HFF-Myc (cell line): ENCODE measurements at places on chromosomes 12 and 14.

DNA sequence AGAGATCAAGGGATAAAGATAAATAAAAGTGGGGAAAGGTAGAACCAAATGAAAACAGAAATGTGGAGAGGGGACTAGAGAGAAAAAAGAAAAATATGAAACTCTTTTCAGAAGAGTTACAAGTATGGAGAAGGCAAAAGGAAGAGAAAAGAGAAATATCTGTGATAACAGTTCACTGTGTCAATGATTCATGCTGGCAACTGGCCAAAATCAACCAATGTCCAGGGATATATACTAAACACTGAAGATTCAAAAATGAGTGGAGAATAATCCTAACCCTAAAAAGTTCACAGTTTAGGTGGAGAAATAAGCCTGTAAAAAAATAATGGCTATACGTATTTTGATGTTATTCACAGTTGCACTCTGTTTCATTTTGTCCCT is 372.3 kb upstream of the KITLG start:
- DNase-seq = no peak

DNA sequence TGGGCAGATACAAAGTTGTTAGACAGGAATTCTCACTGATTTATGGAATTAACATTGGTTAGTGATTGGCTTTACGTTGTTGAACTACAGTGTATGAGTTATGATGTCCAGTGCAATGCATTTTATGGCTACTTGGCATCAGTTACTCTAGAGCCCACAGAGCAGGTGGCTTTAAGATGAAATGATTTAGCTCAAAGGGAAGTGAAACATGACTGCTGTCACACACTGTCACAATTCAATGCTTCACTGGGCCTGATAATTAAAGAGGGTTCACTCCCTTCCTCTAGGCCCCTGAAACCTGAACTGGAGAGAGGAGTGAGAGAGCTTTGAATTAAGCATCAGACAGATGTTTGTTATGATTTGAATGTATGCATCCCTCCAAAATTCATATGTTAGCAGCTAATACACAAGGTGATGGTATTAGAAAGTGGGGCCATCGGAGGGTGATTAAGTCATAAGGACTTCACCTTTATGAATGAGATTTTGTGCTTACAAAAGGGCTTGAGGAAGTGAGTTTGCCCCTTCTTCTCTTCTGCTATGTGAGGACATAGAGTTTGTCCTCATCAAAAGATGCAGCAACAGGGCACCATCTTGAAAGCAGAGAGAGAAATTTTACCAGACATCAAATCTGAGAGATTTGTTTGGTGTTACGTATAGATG is 175.8 kb upstream of the GRIN2B start:
- DNase-seq = no peak

- DNase-seq = no peak
Measured at GRCh38 chr14:99891900-99892299, 98.7 kb downstream of the EML1 start.

GRCh38 chr12:130559806-130560205 is 156.3 kb downstream of the RIMBP2 start:
- DNase-seq = no peak

- no peak for DNase-seq
Measured at GRCh38 chr12:103698752-103699560, 111.9 kb downstream of the STAB2 start.

DNA sequence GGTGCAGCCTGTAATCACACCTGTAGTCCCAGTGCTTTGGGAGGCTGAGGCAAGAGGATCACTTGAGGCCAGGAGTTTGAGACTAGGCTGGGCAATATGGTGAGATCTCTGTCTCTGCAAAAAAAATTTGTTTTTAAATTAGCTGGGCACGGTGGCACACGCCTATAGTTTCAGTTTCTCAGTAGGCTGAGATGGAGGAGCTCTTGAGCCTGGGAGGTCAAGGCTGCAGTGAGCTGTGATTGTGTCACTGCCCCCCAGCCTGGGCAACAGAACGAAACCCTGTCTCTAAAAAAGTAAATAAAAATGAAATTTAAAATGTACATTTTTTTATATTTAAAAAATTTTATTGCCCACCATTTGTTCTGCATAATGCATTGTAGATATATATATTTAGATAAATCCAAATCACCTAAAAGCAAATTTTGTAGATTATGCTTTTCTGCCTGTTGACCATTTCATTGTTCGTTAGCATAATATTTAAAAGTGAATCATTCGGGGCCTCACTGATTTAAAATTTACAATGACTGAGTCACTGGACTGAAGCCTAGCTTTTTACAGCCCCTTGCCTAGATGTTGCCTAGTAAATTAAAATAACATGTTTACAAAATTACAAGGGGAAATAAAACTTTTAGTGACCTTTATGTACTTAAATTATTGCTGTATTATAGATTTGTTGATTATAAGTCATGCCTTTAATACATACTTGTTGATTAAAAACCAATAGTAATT is 87.9 kb downstream of the USP15 start:
- DNase-seq = no peak

GRCh38 chr12:92898755-92899154 is 30.3 kb downstream of the EEA1 start:
- no peak for DNase-seq

DNA sequence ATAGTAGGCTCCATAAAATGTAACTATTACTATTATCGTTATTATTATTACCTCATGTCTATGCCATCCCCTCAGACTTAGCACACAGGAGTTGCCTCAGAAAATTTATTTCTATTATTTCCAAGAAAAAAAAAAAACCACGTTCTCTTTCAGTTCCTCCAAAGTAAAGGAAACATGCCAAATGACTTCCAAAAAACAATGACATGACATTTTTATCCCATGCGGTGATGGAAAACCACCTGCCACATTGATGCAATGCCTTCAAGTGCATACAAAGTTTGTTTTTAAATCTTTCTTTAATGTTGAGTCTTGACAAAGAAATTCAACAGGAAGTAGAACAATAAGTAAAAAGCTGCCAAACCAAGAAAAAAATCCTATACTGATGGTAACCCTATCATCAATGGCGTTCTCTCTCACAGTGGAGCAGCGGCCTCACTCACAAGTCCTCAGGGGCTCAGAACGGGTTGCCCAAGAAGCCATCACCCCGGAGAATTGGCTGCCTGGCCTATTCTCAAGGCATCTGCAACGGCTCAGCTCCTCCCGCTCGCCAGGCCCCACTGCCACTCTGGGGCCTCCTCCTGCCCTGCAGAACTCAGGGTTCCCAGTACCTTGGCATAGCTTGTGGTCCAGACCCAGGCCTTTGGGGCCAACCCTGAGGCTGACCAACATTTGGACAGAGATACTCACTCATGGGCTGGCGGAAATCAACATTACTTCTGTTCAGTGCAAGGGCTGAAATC is 51.9 kb downstream of the SERPINA3 start:
- no peak for DNase-seq

GRCh38 chr14:51328064-51328771 is 88.2 kb downstream of the TMX1 start:
- no peak for DNase-seq

GRCh38 chr12:59405992-59406391 is 189.8 kb upstream of the SLC16A7 start:
- no peak for DNase-seq

- no peak for DNase-seq
Measured at GRCh38 chr14:93007225-93007997, 84.5 kb downstream of the CHGA start.

DNA sequence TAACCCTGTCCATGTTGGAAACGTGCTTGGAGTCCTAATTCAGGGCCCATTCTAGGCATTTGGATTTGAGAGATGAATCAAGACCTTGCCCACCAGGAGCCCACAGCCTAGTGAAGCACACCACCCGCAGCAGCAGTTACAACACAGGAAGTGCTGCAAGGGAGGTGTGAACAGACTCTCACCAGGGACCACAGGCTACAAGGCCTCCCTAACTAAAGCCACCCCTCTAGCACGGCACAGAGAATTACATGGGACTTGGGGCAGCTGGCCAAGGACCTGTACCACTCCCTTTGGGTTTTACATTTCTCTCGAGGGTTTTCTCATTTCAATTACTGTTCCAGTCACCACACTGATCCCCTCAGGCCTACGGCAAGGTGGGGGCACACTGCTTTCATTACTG is 49.5 kb upstream of the FOXN3 start:
- no peak for DNase-seq

DNA sequence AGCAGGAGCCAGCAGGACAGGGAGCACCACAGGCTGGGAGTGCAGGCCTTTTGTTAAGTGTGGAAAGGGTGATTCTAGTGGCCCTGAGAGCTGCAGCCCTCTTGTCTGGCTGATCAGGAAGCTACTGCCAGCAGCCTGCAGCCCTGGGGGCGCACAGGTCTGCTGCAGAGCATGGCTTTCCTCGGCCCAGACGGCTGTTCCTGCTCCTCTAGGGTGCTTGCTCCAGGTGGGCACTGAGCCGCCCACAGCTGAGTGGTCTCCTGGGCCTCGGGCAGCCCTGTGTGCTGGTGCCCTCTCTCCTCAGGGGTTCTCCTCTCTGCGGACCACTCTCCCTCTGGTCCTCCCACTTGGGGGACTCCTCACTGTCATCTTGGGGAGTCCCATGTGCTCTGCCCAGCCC is 18.9 kb downstream of the CCDC88C start:
- DNase-seq = no peak

- DNase-seq = no peak
Measured at GRCh38 chr14:64755781-64756221, 51.6 kb downstream of the PLEKHG3 start.

DNA sequence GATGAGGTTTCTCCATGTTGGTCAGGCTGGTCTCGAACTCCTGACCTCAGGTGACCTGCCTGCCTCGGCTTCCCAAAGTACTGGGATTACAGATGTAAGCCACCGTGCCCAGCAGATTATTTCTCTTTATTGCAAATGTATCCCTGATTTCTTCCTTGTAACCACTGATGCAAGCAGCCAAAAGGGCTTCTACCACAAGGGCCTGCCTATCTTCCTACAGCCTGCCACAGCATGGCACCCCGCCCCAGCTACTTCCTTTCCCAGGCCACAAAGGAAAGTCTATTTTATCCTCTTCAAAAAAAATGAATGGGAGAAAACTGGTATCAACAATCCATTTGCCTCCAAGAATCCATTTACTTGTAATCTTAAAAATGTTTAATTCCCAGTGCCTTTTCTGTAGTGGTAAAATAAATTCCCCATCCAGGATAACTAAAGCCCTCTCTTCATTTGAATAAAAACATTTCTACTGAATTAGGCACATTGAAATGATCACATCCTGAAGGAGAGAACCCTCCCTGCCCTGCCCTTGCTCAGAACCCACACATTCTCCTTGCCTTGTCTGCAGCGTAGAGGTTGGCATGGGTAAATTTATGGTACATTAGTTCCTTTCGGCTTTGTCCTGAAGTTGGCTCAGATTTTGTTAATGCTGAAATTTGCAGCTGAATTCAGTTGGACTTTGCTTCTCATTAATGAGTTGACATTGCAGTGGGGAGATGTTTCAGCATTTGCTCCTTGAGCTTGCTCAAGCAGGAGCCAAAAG is 19.2 kb downstream of the GPHB5 start:
- DNase-seq = no peak

- DNase-seq = peak; percentile 66
Measured at GRCh38 chr14:29486132-29486531, 441.5 kb downstream of the PRKD1 start.

- no peak for DNase-seq
Measured at GRCh38 chr12:129467289-129467688, 436.5 kb downstream of the TMEM132D start.

GRCh38 chr12:52079576-52080402 is at the start of gene SMIM41:
SMIM41 (plus strand) TSS chr12:52079704; CDS start chr12:52079780, 76 bp downstream.
- DNase-seq = no peak

GRCh38 chr14:53848854-53849253 is 107.8 kb downstream of the BMP4 start:
- DNase-seq = no peak

DNA sequence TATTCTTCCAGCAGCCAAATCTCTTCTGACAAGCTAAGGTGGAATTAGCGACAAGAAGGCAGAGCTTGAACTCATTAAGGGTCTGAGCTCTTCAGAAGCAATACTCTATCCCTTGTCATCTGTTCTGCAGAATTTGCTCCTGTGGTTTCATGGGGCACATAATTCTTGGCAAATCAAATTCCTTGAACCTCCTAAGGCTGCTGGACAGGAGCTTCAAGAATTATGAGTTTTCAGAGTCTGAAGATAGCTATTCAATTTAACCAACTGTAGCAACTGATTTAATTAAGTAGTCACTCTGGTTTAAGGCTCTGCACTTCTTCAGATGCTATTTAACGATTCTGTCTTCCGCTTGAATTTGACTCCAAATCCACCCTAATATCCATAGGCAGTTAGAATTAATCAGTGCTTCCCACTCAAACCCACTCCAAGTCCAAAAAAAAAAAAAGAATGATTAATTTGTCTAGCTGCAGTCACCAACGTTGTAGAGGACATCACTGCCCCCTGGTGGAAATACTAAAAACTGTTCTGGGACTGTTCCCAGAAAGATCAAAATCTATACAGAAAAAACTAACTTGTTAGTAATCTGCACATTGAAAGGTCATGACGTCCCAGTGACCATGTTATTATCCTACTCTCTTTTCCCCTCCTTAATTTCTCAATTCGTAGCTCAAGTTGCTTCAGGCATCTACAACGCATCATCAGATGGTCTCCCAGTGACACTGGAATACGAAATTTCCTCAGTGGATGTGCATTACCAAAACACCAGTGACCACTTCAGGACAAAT is 169.9 kb downstream of the KIF21A start:
- DNase-seq = peak; percentile 2
